ENCODE measurements at places on chromosomes 3 and 15. TPM values are rescaled to one million over a fixed set of nuclear protein-coding genes. Genes with fewer than 3 reads are reported as not detected.

- no peak for DNase-seq
Measured at GRCh38 chr3:127688416-127689265, 15.9 kb downstream of the ABTB1 start.

- DNase-seq = no peak
Measured at GRCh38 chr3:82143661-82144412, 382.4 kb upstream of the GBE1 start.

DNA sequence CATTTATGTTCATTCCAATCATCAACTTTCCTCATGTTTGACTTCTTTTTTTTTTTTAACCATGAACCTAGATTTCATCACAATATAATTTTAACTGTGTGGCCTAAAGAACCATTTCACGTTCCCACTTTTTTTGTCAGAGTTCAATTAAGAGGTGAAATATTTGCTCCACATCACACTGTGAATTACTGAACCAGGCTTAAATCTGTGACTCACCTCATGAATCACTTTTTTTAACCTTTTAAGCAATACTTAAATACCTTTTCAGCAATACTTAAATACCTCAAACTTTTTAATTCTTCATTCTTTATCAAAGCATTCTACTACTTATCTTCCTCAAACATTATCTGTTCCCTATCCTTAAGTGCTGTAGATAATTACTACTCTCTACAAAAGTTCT lies 137.6 kb downstream of the SI start:
- DNase-seq = no peak

DNA sequence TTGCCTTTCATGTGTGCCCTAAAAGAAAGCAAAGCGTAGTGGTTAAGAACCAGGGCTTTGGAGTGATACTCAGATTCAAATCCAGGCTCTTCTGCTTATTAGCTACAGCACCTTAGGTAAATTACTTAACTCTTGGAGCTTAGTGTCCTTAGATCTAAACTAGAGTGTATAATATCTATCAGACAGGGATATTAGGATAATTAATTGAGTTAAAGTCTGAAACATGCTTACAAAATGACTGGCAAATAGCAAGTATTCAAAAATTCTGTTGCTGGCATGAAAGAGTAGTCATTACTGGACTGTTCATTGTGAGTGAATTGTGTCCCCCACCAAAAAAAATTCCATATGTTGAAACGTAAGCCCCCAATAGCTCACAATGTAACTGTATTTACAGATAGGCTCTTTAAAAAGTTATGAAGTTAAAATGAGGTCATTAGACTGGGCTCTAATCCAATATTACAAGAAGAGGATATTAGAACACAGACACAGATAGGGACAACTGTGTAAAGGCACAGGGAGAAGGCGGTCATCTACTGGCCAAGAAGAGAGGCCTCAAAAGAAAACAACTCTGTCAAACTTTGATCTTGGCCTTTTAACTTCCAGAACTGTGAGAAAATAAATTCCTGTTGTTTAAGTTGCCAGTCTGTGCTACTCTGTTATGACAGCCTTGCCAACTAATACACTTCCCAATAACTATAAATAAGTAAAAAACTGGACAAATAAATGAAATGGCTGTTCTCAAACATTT lies 60.4 kb upstream of the LRRC3B start:
- DNase-seq = no peak

PTH1R gene
- 38.2 TPM for total RNA-seq

DNA sequence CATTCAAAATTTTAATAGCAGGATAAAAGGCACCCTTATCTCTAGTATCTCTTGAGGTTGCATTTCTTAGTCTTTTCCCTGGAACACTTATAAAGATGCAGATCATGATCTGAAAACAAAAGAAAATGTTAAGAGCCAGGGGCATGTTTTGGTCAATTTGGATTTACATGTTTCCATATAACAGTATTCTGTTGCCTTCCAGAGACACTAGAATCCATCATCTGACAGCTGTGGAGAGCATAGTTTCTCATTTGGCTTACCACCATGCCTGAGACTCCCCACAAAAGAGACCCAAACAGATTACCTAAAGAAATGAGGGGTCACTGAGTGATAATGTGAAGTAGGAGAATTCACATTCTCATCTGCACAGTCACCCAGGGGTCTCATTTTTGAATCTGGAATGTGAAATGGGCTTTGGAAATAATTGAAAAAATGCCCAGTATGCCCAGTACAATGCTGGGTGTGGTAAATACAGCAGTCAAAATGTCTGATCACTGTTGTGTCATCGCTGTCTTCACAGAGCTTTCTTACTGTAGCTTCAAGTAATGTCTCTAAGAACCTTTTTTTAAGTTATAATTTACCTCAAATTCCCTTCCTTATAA lies 79.9 kb upstream of the ZBTB20 start:
- no peak for DNase-seq

DNA sequence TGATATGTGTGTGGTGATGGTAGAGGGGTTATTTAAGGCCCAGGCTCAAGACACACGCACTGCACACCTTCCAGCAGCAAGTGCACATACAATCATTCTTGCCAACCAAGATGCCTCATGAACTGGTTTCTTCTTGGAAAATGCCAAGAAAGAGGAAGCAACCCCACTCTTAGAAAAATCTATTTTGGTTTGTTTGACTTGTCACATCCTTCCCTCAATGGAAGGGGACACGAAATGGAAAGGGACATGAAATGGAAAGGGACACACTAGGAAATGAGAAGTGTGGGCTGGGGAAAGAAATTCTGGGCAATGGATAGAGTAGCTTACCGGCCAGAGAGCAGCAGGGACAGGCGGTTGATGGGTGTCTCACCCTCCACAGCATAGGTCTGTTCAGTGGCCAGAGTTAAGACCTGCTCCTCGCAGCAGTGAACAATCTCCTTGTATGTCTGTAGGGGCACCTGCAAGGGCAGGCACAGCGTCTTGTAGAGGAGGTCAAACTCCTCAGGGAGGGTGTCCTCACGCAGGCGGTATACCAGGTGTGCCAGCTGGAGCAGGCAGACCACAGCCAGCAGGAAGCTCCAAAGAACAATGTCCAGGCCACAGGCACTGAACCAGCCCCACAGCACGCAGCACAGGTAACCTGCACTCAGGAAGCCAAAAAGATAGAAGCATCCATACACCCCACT lies 640 bp downstream of the POPDC2 start:
- DNase-seq = no peak

DNA sequence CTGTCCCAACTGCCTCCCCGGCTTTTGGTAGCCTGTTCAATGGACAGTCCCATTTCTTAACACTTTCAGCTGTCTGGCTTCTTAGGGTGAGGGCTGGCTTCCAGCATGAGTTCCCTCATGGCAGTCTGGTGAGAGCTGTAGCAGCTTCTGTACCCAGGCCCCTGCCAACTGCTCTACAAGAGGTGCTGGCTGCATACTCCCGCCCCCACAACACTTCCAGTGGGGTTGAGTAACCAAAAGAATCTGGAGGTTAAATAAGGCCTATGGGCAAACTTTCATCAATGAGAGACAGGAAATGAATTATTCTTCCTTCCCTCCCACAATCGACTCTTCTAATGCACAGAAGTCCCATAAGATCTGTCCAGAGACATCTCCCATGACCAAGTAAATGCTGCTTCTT lies 145.0 kb downstream of the NEK10 start:
- DNase-seq = peak; percentile 78

GRCh38 chr3:49500732-49501609 lies 30.9 kb downstream of the DAG1 start:
- DNase-seq = no peak

P2RY14 gene
- total RNA-seq = 3.3 TPM

C3orf49 gene
- not detected for total RNA-seq

DNA sequence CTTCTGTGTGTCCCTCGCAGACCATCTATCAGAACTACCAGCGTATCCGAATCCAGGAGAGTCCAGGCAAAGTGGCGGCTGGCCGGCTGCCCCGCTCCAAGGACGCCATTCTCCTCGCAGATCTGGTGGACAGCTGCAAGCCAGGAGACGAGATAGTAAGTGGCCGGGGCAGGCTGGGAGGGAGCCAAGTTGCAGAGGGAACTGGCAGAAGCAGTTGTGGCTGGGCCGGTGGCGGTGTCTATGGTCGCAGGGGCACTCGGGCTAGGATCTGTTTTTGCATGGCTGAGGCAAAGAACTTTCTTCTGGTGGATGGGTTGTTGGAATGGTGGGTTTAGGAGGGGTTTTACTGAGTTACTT lies 10.1 kb downstream of the MCM2 start:
- no peak for DNase-seq

GRCh38 chr15:90036806-90037510 lies 35.8 kb downstream of the ZNF710 start:
- DNase-seq = no peak

- DNase-seq = no peak
Measured at GRCh38 chr15:91940496-91941381, 87.2 kb downstream of the SLCO3A1 start.

- DNase-seq = no peak
Measured at GRCh38 chr3:32283304-32283703, 44.8 kb downstream of the CMTM8 start.

DNA sequence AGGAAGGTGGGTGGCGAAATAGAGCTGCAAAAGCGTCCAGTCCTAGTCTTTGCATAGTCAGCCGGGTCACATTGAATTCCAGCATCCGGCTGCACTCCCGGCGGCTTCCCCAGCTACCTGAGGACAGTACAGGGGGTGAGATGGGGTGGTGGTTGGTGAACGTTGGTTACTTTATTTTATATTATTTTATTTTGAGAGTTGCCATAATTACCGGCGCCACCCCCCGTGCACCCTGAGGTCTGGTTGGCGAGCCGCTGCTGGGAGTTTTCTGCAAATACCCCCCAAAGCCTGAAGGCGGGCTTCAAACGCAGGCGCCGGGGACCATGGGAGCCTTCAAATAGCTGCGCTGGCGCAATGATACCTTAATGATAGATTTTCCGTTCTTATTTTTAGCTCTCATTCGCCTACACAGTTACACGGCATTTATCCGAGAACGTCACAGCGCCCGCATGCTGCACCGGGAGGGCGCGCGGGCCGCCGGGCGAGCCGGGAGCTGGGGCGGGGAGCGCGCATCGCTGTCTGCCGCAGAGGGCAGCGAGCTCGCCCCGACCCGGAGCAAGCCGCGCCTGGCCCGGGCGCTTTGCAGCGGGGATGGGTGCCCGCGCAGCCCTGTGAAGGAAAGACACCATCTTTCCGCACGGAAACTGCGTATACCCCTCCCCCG lies 756 bp upstream of the RASGRF1 start:
- DNase-seq = no peak

- peak; percentile 62 for DNase-seq
Measured at GRCh38 chr15:99076555-99077308, 28.1 kb upstream of the SYNM start.

GABRR3 gene
- total RNA-seq = not detected

DNA sequence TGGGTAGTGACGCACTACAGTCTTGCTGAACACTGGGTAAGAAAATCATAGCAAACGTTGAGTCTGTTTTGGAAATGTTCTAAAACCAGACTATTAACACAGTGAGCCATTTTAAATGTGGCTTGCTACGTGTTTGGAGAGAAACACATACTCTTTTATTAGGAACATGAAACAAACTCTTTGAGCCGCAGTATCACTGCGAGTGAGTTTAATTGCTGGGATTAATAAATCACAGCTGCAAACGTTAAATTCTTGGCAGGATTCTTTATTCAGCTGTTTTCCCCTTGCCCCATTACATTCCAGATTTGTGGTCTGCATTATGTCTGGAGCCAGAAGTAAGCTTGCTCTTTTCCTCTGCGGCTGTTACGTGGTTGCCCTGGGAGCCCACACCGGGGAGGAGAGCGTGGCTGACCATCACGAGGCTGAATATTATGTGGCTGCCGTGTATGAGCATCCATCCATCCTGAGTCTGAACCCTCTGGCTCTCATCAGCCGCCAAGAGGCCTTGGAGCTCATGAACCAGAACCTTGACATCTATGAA lies 33.6 kb downstream of the BTD start:
- DNase-seq = no peak

RPSA gene
- 1,290 TPM for total RNA-seq

DNA sequence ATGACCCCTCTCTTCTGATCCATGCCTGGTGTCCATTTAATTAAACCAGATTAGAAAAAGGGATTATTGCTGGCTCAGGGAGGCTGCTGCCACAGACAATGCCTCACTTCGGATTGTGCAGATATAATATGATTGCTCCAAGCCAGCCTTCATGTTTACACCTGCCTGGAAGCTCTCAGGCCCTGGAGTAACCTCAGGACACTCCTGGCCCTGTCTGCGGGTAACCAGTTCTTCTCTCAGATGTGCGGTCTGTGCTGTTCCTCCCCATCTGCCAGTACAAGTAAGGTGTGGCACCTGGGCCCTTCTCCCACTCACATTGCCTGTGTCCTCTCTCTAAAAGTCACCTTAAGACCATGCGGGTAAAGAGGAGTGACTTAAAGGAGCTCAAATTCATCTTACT lies 8.8 kb upstream of the GOLGA8J start:
- DNase-seq = no peak

GRCh38 chr3:11143476-11143875 lies 10.8 kb upstream of the HRH1 start:
- no peak for DNase-seq

FOXB1 gene
- not detected for total RNA-seq

DNA sequence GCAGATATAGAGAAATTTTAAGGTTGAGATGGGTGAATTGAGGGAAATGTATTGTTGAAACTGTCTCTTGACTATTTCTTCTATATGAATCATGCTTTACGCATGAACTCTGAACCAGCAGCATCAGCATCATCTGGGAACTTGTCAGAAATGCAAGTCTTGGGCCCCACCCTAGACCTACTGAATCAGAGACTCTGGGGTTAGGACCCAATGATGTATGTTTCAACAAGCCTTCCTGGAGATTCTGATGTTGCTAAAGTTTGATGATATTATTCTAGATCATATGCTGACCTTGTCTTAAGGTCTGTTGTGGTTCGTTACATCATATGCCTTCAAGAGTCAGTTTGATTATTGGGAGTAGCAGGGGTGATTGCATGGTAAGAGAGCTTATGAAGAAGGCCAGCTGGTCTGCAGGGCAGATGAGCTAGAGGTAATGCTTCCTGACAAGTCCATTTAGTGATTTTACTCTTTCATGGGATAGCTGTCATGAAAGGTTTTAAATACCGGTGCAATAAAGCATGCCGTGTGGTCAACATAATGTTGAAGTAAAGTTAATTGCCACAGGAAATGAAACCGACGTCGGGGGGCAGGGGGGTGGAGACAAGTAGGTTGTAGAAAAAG lies 152.4 kb upstream of the MRPL3 start:
- DNase-seq = no peak

DNA sequence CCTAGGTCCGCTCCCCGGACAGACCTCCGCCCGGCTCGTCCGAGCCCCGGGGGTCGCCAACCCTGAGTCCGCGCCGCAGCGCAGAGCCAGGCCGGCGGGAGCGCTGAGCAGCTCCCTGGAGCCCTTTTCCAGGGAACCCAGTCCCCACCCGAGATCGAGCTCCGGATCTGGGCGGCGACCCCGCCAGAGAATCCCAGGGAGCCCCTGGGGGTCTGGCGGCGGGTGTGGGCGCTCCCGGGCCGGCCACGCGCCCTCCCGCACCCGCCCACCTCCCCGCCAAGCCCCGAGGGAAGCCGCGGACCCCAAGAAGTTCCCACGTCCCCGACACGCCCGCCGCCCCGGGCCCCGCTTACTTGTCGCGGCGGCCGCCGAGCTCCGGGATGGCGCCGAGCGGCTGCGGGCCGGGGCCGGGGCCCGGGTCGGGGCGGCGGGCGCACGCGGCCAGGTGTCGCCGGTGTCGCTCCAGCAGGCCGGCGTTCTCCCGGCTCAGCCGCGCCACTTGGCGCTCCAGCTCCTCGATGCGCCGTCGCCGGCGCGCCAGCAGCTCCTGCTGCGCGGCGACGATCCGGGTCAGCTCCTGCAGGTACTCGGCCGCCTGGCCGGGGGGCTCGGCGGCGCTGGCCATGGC lies 137.7 kb downstream of the NUP210 start:
- no peak for DNase-seq
